ENCODE measurements at places on chromosomes 16 and 17.

DNA sequence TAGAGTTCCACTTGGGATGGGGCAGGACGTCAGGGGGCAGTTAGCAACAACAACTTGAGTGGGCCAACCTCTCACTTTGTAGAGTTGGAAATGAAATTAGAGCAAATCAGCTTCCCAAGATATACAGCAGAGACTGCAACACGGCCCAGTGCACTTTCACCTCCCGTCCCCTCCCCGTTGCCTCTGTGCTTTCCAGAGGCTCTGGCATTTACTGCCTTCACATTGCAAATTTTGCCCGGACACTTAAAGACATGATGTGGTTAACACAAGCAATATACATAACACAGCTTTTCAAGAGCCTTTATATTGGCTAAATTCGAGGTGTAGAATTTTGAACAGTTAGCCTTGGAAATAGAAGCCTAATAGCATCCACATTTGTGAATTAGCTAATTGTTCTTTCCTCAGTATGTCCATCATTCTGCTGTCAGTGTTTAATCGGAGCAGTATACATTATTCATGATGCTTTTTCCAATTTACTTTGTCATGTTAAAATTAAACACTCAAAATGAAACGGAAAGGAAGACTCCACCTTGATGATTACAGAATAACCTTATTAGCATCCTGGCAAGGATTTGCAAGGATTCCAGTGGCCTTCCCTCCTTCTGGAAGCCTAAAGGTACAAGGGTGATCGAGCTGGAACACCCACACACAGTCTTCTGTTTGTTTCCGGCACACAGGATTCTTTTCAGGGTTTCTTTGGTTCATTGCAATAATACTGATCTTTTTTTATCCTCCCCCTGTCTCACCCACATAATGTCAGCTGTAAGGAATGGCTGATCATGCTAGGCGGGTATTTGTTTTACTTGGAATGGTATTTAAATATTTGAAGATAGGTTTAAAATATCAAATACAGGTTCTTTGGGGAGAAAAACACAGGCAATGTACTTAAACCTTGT is 190.9 kb upstream of the CACNG5 start:
- DNase-seq, result no peak

GRCh38 chr17:78917451-78918275 is 7.5 kb downstream of the TIMP2 start:
- DNase-seq, result no peak

DNA sequence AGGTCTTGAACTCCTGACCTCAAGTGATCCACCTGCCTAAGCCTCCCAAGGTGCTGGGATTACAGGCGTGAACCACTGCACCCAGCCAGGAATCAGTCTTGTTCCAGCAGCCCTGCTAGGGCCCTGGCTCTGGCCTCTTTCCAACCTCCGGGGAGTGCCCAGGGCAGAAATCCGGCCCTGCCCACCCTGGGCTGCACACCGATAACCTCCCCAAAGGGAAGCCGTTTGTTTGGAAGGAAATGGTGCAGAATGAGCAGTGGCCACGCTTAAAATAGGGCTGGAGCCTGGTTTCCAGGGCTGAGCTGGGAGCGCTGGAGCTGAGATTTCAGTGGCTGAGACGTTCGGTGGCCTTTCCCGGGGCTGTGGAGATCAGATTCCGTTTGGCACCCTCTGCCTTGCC is 17.8 kb upstream of the EMP2 start:
- DNase-seq, result no peak

GRCh38 chr16:13780406-13781168 is 139.4 kb upstream of the ERCC4 start:
- DNase-seq, result peak; percentile 16

DNA sequence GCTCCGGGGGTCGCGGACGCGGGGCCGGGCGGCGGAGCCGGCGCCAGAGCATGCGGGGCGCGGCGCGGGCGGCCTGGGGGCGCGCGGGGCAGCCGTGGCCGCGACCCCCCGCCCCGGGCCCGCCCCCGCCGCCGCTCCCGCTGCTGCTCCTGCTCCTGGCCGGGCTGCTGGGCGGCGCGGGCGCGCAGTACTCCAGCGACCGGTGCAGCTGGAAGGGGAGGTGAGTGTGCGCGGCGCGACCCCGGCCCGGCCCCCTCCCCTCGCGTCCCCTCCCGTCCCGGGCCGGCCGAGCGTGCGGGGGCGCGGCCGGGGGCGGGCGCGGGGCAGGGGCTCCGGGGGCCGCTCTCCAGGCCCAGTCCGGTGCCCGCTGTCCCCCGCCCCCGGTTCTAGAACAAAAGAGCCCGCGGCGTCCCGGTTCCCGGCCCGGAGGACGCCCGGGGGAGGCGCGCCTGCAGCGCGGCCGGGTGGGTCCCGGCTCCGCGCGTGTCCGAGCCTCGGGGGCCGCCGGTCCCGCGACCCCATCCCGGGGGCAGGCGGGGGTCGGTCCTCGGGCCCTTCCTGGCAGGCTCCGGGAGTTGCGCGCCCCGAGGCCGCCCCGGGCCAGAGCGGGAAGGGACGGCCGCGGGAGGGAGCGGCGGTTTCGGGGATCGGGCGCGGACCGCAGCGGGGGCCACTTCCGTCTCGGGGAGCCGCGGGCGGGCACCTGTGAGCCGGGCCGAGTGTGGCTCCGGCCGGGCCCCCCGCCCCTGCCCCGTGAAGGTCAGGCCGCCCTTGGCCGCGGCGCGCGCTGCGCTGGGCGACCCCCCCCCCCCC is 563 bp downstream of the METRNL start:
- DNase-seq, result no peak

GRCh38 chr16:23107936-23108335 is 41.3 kb downstream of the USP31 start:
- DNase-seq, result no peak

DNA sequence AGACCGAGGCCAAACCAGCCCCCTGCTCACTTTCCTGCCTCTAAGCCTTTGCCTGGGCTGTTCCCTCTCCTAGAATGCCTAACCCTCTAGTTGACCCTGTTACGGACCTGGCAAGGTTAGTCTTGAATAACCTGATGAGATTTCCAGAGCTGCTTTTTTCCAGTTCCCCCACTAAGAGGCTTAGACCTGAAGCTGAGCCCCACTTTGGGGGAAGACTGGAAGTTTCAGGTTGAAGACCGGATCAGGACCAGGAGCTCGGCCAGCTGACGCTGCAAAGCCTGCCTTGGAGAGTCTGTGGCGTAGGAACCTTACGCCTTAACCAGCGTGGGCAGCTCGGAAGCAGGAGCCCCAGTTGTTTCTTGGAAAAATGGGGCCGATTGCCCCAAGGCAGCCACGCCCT is 129.8 kb downstream of the OR1D5 start:
- DNase-seq, result no peak

- DNase-seq, result no peak
Measured at GRCh38 chr17:74922172-74922571, 883 bp downstream of the USH1G start.

- DNase-seq, result no peak
Measured at GRCh38 chr16:30870904-30871303, 23.0 kb downstream of the BCL7C start.

DNA sequence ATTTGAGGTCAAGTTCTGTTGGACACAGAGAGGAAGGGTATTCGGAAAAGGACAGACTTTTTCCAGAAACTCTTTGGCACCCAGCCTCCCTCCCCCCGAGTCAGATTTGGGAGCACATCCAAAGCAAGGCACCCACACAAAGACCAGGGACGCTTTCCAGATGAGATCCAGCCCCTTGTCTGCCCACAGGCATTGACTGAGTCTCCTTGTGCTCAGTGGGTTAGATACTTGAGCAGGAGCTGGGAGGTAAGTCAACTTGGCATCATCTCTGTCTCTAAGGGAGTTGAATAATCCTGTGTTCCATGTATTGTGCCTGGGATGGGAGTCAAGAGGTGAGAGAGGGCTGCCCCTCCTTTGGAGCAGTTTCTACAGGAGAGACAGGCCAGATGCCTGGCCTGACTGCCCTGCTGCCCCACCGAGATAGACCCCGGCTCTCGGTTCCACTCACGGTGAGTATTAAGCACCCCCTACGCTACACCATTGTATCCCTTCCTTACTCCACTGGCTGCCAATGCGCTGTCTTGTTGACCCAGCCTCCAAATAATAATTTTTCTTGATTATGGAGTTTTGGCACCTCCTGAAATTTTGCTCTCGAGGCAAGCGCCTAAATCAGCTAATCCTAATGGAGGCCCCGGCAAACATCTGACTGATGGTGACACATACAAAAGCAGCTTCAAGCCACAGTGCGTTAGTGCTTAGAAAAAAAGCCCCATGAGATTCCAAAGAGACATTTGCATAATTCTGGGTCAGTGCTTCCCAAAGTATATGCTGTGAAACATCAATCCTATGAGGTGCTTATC is 29.6 kb upstream of the MAP3K14 start:
- no peak for DNase-seq

DNA sequence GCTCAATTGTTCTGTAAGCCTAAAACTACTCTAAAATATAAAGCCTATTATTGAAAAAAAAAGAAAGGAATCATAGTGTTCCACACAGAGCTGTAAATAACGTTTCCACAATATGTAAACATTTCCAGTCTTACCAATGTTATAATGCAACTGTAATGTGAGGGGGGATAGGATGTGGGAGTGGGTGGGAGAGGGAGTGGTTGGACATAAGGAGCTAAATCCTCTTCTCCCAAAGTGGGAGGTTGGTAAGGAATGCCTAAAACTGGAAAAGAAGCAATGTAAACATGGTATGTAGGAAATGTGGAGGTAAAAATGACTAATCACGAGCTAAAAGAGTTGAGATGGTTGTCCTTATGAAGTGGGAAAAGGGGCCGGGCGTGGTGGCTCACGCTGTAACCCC is 17.6 kb upstream of the SBK1 start:
- no peak for DNase-seq

GRCh38 chr16:70320121-70320520 is 21.1 kb downstream of the DDX19B start:
- no peak for DNase-seq

- DNase-seq, result no peak
Measured at GRCh38 chr16:84722068-84722467, 22.3 kb downstream of the USP10 start.

Data from NT2/D1 (cell line).